AG10803 (cell line): ENCODE measurements at places on chromosomes 5 and 9.
A peak's percentile ranks its signal among the peaks of the same experiment; 100 is the strongest.

- DNase-seq = no peak
These were observed 73.1 kb downstream of the MAST4 start for GRCh38 chr5:66669086-66669861.

- DNase-seq = peak; percentile 54
These were observed 10.3 kb upstream of the ABL1 start for GRCh38 chr9:130824643-130825350.

DNA sequence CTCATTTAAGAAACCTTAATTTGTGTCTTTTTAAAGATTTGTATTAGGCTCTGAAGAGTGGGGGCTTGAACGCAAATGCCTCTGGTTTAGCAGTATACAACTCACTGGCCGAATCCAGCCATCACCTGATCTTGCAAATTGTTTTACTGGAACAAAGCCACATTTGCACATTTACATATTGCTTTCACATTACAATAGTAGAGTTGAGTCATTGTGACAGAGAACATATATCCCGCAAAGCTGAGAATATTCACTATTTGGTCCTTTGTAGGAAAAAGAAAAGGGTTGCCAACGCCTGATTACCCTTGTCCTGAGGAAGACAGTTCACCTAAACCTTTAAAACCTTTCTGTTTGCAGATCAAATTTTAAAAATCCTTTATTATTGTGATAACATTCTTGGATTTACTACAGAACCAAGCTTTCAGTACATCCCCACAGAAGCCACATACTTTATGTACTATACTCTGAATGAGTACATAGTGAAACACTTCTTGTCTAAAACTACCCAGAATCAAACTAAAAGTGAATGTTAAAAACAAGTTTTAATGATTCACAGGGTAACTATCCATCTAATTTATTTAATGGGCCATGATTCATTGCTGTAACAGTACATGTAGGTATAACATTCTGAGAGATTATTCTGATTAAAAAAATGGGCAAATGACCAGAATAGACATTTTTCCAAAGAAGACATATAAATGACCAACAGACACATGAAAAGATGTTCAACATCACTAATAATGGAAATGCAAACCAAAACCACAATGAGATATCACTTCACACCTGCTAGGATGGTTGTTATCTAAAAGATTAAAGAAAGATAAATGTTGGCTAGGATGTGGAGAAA lies 161.0 kb downstream of the SLC25A46 start:
- DNase-seq = no peak

DNA sequence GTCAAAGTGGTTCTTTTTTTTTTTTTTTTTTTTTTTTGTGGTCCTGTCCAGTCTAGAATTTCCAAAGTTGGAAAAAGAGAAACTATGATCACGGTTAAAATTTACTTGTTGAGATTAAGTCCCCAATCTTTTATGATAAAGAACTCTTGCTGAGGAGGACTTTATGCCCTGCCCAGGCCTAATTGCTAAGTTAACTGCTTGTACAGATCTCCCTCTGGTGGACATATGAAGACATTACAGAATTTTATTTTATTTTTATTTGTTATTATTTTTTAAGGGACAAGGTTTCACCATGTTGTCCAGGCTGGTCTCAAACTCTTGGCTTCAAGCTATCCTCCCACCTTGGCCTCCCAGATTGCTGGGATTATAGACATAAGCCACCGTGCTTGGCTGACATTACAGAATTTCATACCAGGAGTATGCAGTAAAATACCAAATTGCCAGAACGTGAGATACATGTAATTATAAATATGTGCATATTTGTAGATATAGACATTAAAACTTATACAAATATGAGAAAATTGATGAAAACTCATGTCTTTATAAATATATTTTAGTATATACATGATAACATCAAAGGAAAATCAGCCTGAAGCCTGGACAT lies 91.2 kb downstream of the RFK start:
- DNase-seq = peak; percentile 69

DNA sequence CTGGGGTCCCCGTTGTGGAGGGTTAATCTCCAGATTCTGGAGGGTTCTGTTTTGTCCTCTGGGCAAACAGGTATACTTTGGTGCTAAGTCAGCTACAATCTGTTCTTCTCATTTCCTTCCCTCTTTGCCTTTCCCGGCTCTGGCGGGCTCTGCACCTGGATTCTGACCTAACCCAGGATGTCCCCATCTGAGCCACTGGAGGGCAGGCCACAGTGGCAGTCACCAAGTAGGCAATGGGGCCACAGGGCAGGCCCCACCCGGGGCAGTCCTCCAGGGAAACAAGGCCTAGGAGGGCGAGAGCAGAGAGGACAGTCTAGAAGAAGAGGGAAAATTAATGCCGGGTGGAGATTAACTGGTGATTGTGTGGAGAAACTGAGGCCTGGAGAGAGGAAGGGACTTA lies 40.4 kb upstream of the HRH2 start:
- DNase-seq = no peak

- peak; percentile 46 for DNase-seq
These were observed 10.6 kb downstream of the PTGR1 start for GRCh38 chr9:111588846-111589245.

DNA sequence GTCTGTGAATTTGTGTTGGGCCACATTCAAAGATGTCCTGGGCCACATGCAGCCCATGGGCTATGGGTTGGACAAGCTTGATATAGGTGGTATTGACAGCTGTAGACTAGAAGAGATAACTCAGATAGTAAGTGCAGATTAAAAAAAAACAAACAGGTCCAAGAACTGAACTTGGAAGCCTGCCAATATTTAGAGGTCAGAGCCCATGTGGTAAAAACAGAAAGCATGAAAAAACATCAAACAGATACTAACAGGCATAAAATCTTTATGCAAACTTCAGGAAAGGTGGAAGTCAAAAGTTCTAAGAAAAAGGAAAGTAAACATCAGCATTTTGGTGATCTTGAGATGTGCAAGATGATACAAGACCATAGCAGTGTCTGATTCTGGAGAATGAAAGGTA lies 155.1 kb upstream of the NR4A3 start:
- no peak for DNase-seq

GRCh38 chr5:51389288-51389576 lies 6.0 kb downstream of the ISL1 start:
- DNase-seq = no peak

- DNase-seq = no peak
These were observed 529 bp downstream of the CSNK1A1 start for GRCh38 chr5:149550594-149551226.

DNA sequence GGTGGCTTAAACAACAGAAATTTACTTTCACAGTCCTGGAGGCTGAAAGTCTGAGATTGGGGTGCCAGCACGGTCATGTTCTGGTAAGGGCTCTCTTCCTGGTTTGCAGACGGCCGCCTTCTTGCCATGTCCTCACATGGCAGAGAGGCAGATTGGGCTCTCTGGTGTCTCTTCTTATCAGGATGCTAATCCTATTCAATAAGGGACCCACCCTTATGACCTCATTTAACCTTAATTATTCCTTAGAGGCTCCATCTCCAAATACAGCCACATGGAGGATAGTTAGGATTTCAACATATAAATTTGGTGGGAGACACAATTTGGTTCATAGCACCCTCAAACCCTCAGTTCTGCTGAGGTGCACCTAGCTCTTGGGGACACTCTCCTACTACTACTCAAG lies 180.4 kb downstream of the DAB2IP start:
- no peak for DNase-seq

GRCh38 chr5:132813599-132814502 lies 749 bp downstream of the SOWAHA start:
- no peak for DNase-seq

DNA sequence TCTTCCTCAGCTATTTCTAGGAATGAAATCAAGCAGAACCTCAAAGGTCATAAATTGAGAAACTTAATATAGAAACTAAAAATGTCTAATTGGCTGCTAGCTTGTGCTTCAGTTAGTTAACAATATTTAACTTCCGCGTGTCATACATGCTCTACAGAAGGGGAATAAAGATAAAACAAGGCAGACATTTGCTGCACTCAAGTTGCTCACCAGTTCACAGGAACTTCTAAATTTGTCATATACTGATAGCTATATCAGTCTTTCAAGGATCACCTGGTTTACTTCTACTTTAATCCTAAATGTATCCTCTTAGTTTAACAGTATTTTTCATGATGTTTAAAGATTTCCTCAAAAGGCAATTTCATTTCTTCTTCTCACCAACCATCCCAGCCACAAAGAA lies 8.4 kb downstream of the CCNH start:
- DNase-seq = no peak

- no peak for DNase-seq
These were observed 374.4 kb upstream of the CCNH start for GRCh38 chr5:87787086-87787485.

GRCh38 chr9:4065054-4065453 lies 234.8 kb downstream of the GLIS3 start:
- no peak for DNase-seq

DNA sequence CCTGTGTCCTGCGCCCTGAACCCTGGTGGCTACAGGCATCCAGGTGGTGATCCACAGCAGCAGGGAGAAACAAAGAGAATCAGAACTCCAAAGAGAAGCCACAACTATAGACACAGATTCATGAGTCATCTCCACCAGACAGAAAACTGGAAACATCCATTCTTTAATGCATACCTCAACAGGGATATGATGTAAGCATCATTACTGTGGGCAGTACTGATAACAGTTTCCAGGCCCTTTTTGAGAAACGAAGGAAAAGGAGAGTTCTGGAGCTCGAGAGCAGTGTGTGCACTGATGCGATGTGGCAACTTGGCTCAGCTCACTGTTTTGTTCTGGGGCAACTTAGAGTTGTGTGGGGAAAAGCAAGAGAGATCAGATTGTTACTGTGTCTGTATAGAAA lies 215.6 kb upstream of the ADAMTS16 start:
- peak; percentile 31 for DNase-seq

- no peak for DNase-seq
These were observed 259.1 kb upstream of the PPP1R2B start for GRCh38 chr5:156590978-156591377.

- peak; percentile 42 for DNase-seq
These were observed 52.1 kb downstream of the C9orf50 start for GRCh38 chr9:129568560-129569501.

GRCh38 chr9:73152953-73153352 lies 1.3 kb downstream of the ANXA1 start:
- DNase-seq = peak; percentile 71

DNA sequence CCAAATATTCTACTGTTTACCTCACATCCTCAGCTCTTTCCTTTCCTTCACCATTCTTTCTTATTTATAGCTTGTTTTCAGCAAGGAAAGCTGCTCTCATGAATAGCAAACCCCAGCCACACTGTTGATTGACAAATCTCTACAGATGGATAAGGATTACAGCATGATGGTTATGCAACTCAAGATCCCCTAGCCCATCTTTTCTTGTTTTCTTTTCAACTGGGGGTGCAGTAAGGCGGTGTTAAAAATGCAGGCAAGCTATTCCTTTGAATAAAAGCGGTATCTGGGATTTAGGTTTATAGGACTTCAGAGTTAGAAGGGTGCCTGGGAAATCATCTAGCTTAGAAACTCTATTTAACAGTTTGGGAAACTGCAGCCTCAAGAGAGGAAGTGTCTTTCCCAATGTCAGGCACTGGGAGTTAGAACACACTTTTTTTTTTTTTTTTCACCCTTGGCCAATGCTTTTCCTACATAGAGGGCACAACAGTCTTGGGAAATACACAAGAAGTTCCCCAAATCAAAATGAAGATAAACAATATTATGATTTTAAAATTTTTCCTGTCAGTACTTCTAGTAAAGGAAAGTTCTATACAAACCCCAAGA lies 2.6 kb downstream of the SPARC start:
- DNase-seq = peak; percentile 36

DNA sequence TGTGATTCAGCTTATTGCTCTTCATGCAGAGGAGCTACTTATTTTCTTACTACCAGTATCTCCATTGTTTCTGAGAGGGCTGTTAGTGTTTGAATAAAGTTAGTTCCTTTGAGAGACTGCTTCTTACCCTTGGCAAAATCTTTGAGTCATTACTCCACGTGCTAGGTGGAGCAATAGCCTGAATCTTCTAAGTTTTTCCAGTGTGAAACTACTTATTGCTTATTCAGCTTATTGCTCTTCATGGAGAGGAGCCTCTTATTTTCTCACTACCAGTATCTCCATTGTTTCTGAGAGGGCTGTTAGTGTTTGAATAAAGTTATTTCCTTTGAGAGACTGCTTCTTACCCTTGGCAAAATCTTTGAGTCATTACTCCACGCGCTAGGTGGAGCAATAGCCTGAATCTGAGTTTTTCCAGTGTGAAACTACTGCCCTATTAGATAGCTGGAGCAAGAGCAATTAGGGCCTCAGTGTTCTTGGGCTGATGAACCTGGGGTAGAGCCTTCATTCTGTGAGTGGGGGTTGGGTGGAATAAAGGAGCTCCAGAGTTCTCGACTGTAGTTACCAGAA lies 41.9 kb downstream of the GPBP1 start:
- no peak for DNase-seq

DNA sequence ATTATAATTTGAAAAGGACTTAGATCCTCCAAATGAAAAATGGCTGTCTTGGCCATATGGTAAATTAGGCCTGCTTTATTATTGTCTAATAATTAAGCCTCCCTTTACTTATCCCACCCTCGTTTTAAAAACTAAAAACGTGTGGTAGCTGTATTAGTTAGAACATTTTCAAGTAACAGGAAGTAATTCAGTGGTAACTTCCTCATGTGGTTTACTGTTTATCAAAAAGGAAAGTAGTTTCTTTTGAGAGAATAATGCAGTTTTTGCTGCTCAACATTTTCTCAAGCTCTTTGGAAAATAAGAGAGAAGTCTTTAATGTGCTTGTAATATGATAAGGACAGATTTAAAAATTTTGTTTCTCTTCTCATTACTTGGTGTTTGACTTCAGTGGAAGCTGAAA lies 26.0 kb downstream of the ZCCHC7 start:
- no peak for DNase-seq

GRCh38 chr5:126482591-126482990 lies 59.4 kb downstream of the GRAMD2B start:
- DNase-seq = no peak

DNA sequence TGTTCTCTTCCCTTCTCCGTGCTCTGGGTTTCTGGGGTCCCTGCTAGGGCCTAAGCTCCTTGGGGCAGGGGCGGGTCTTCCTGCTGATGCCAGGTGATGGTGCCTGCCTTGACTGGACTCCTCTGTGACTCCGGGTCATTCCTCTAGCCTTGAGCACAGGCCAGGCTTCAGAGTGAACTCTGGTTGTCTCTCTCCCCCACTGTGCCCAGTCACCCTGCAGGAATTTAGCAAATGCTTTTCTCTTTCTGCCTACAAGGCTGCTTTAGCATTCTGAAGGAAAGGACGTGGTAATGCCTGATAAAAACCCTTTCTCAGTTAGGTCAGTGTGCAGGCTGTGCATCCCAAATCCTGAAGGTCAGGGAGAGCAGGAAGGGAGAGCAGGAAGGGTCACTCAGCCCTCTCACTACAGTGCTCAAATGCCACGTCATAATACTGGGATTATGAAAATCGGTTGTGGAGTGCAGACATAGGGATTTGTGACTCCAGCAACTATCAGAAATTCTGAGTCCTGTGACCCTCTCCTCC lies 2.7 kb downstream of the CXCL14 start:
- DNase-seq = peak; percentile 60

GRCh38 chr9:136190656-136191055 lies 14.3 kb downstream of the LHX3 start:
- no peak for DNase-seq
